ENCODE measurements at places on chromosomes 7 and 10.
A peak's percentile ranks its signal among the peaks of the same experiment; 100 is the strongest.

GRCh38 chr10:93542358-93542791 is 24.1 kb upstream of the FFAR4 start:
- no peak for DNase-seq

DNA sequence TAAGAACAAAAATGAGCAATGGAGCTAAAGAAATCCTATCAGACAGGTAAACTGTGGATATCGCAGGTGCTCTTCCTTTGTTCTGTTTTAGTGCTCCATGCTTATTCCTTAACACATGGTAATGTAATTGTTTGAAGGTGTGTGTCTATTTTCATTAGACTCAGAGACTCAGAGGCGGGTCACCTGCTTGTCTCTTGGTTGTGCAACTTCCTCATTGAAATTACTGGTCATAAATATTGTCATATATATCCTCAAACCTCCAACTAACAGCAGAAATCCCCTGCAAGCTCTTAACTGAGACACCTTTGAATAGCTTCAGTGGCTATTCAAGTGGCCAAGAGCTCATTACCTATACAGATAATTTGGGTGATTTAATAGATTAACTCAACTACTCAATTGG is 177.2 kb downstream of the PTN start:
- DNase-seq: no peak

DNA sequence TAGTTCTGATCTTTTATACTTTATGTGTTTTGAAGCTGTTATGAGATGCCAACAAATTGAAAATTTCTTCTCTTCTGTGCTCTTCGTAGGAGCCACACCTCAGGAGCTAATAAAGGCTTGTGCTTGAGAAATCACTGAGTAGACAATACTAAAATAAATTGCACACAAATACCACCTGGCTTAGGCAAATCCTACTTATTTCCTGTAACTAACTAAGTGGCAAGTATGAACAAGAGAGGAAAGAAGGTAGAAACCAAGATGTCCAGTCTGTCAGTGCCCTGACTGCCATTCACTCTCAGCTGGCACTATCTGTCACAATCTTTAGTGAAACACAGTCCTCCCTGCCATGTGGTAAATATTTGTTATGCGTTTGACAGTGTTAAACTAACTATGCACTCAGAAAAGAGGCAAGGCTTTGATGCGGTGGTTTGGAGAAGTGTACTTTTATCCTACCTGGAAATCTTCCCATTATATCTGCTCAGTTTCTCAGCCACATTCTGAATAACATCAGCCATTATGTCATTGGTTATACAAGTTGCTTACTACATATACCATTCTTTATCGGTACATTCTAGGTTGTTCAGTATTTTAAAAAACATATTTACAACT is 293.4 kb upstream of the VWC2 start:
- no peak for DNase-seq

DNA sequence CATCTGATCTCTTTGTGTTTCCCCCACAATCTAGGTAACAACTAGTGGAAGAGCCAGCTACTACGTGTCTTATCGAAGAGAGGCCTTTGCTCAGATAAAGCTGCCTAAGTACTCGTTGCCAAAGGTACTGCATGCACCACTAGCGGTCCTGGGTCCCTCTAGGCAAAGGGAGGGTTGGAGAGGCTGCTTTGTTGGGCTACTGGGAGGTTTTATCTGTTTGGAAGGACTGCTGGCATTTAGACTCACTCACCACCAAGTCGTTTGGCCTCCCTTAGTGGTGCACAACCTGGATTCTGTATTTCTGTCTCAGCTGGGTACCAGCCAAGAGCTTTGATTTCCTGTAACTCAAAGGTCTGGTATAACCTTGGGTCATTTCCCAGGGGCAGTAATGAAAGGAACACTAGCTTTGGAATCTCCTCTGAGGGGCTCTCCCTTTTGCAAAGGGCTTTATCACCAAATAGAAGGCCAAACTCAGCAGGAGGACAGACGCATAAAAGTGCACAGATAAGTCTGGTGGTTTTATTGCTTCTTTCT is 498.3 kb downstream of the SORCS3 start:
- no peak for DNase-seq

- no peak for DNase-seq
These were observed 98.6 kb downstream of the CREM start for GRCh38 chr10:35225204-35225603.

- DNase-seq: peak; percentile 11
These were observed 604.1 kb downstream of the GALNT17 start for GRCh38 chr7:71735961-71736556.

GRCh38 chr7:129405527-129405926 is 28.7 kb upstream of the STRIP2 start:
- DNase-seq: no peak

DNA sequence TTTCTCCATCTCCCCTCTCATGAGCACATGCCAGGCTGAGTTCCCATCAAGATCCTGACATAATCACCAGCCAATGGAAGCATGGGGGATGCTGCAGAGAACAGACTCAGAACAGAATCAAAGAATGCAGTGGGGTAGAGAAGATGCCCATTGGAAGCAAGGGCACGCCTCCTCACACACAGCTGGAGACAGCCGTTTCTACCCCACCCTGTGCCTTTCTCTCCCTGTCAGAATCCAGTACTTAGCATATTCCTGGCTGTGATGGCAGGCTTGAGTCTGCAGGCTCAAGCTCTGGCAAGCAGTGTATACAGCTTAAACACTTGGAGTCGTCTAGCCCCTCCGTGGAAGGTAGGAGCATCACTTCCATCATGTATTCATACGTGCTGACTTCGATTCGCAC is 867.9 kb downstream of the NRG3 start:
- no peak for DNase-seq

- DNase-seq: no peak
These were observed 271.7 kb downstream of the TRIL start for GRCh38 chr7:28686418-28686800.

DNA sequence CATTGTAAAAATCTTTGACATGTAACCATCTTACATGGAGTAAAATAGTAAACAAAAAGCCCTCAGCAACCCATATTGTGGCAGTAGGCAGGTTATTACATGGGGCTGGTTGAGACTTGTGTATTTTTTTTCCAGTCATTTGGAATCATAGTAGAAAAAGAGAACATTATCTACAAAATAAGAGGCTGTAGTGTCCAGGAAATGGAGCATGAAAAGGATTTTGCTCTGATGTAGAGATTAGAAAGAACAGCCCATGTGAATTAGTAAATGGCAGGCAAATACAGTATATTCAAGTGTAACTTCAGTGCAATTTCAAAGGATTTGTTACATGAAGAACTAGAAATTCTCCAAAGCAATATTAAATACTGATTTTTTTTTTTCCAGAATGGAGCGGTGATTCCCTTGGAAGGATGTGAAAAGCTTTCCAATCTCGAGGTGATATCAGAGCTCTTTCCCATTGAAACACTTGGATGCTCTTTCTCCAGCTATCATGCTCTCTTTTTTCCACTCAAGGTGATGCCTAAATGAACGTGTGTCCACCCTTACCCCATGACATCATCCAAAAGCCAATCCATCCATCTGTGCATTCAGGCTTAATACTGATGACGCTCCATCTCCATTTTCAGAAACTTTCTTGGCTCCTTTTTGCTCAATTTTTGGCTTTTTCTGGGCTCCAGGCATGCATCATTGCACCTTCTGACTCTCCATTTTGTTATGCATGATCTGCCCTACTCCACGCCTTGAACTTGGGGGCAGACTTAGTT is 1034.7 kb downstream of the TYW1 start:
- DNase-seq: no peak

GRCh38 chr10:118570591-118570990 is 24.9 kb downstream of the PRLHR start:
- no peak for DNase-seq

DNA sequence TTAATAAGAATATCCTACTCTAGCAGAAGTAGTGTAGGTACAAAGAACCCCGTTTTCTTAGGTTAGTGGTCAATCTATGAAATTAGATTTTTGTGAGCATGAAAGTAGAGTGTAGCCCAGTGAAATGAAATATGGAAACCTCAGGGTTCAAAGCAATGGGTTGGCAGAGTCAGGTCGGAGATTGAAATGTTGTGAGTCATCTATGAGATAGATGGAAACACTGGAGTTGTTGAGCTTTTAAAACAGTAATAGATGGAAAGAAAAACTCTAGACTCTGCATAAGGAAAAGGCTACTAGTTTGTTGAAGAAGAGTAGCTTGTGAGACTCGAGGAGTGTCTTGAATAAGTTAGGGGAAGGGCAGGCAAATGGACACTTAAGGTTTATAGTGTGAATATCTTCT is 251.9 kb downstream of the EXOC4 start:
- DNase-seq: no peak

DNA sequence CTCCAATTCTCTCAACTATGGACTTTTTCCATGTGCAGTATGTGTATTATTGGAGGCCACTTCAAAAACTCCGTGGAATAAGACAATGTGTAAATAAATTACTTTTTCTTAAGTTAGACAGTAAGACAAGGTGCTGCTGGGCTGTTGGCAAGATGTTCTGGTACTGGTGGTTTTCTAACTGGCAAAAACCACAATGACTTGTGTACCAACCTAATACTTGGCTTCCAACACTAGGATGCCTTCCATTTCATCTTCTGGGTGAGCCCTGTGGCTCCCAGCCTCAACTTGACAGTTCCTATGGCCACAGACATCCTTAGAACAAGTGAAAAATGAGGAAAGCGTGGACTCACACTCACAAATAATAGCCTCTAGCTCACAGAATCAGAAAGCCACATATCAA is 77.0 kb downstream of the OSBPL3 start:
- DNase-seq: no peak

- DNase-seq: no peak
These were observed 1.3 kb upstream of the PIP start for GRCh38 chr7:143130541-143130940.

DNA sequence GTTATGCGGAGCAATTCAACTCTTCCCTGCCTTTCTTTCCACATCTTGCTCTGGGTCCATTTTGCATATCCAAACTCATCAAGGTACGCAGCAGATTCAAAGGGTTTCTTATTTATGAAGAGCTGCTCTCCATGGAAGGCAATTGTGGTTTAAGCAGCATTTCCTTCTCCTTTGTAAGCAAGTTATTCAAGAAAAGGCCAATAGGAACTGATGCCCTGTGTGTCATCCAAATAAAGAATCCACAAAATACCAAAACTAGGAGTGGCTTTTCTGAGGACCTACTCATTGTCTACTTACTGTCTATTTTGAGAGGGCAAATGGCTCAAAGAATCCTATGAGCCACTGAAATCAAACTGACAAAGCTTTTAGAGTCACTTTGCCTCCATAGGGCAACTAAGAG is 253.1 kb downstream of the PTEN start:
- DNase-seq: no peak

DNA sequence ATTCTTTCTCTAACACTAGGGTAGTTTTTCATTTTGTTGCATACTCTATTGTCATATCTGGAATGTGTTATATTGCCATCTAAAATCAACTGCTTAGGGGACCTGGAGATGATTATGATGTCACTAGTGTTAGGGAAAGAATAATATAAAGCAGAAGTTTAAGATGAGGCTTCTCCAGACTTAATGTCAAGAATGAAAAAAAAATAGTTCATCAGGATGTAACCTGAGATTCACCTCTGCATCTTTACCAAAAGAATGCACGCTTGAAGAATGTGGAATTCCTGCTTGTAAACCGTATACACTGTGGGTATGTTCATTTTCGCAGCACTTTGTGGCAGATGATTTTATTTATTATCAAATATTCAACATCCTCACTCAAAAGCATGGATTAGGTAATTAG is 184.6 kb downstream of the ST7 start:
- no peak for DNase-seq

DNA sequence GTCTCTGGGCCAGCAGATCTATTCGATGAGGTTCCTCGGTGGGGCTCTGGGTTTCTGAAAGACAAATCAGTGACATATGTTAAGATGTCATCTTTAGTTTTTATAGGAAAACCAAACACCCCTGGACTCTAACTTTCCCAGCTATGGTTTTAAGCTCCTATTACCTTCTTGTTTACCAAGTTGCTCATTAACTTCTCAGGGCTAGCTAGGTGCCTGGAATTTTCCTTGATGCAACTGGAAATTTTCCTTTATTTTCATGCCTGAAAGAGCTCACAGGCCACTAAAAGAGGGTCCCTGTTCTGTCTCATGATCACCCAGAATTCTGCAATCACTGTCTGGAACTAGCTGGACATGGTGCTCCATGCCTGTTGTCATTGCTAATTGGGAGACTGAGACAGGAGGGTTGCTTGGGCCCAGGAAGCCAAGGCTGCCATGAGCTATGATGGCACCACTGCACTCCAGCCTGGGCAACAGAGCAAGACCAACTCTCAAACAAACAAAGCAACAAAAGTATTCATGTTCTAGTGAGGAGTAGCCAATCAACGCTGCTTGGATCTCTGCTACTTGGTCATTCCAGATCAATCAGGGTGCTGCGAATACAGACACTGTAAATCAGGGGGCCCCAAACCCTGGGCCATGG is 1173.5 kb upstream of the AUTS2 start:
- no peak for DNase-seq

GRCh38 chr10:9449530-9449929 is 1395.0 kb downstream of the GATA3 start:
- DNase-seq: no peak

DNA sequence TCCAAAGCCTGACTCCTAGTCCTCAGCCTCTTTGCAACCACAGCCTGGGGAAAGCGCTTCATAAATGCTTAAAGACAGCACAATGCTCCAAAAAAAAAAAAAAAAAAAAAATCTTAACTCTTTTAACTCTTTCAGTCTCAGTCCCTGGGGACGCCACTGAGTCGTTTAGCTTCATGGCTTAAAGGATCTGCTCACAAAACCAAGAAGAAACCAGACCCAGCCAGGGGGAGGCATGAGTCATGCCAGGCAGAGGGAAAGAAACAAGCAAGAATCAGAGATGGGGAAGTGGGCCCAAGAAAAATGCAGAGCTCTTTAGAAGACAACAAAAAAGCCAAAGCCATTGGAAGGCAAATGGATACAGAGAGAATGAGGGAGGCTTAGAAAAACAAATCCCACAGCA is 32.5 kb upstream of the DOCK1 start:
- no peak for DNase-seq

DNA sequence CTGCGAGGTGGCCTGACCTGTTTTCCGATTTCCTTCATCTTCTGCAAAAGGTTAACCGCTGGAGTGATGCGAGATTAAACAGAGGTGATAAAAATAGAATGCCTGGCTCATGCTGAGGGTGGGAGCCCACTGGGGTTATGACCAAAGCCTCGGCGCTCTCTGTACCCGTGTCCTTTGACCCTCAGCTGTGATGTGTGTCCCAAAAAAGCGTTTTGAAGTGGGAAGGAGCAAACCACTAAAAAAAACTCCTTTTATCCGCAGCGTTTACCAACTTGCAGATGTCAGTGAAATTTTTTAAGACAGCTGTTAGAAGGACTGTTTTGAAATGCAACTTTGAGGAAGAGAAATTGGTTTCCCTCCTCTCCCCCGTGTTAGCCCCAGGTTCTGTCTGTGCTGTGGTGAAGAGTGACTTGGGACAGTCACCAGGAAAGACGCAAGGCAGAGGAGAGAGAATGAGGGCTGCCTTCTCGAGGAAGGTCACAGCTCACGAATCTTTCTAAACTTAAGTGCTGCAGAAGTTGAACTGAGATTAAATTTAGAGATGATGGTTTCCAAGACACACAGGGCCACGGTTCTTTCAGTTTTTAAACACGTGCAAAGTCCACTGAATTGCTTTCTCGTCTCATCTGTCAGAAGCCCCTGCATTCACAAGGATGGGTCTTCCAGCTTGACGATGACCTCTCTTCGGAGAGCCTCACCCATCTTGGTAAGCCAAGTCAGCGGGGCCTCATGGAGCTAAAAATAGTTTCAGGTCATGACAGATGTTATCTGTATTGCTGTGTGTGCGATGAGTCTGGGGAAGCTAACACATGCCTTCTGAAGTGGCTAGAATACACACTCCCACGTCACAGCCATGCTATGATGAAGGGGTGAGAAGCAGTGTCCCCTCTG is 27.6 kb downstream of the AMZ1 start:
- DNase-seq: no peak

GRCh38 chr10:4851176-4851575 is 25.2 kb downstream of the AKR1E2 start:
- DNase-seq: no peak

Data from stimulated activated effector memory CD8-positive, alpha-beta T cell treated with anti-CD3 and anti-CD28 coated beads, Interleukin-12 subunit alpha, Interleukin-12 subunit beta, amount 100 ng/mL, for 72 hours (primary cell).